ENCODE measurements at places on chromosomes 6 and 20.

DNA sequence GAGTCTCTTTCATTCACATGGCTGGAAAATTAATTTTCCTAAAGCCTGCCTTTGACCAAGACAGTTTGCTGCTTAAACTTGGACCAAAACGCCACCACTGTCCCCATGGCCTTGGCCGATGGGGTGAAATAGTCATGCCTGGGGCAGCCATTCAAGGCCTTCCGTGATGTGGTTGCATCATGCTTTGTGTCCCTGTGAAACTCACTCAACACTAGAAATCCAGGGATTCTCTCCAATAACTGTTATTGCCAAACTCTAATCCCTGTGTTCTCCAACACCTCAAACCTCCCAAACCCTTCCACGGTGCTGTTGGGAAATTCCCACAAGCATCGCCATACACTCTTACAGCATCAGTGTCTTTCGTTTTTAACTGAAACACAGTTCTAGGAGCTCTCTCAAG is 1.4 kb upstream of the TXNDC5 start:
- DNase-seq, result no peak

- DNase-seq, result no peak
Observed at GRCh38 chr6:158648682-158649131, 1.1 kb upstream of the SYTL3 start.

DNA sequence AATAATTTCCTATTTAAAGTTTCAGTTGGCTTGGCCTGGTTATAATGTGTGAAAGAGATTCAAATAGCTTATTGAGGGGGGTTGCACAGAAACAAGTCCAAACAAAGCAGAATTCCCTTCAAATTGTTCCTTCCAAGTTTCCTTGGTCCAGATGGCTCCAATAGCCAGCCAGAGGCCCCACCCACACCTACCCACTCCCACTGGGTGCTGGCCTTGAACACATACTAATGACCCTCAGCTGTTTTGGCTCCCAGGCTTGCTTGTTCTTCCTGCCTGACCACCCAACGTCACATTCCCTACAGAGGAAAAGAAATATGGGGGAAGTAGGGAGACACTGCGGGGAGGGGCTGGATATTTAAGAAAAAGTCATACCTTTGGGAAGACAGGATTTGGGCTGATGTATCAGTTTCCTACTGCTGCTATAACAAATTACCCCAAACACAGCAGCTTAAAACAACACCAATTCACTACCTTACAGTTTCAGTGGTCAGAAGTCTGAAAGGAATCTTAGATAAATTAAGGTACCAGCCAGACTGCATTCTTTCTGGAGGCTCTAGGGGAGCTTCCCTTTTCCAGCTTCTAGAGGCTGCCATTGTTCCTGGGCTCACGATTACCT is 95.7 kb downstream of the COL21A1 start:
- no peak for DNase-seq

GRCh38 chr20:7285918-7286556 is 518.6 kb downstream of the BMP2 start:
- DNase-seq, result no peak

- DNase-seq, result no peak
Observed at GRCh38 chr6:168524571-168525001, 83.6 kb downstream of the SMOC2 start.

DNA sequence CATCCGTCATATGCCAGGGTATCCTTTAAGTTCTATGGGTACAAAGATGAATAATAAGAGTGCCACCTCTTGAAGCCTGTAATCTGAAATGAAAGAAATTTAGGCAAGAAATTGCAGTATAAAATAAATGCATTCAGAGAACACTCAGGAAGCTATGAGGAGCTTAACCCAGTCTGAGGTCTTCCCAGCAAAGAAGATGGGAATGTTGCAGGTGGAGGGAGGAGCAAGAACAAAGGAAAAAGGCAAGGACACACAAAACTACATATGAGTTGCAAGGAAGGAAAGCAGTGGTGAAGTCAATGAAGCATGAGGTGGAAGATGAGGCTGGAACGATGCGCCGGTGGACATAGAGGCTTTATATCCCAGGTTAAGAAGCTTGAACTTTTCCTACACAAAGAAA is 67.0 kb upstream of the DST start:
- DNase-seq, result no peak

- no peak for DNase-seq
Observed at GRCh38 chr20:32234135-32234808, 26.6 kb downstream of the POFUT1 start.

DNA sequence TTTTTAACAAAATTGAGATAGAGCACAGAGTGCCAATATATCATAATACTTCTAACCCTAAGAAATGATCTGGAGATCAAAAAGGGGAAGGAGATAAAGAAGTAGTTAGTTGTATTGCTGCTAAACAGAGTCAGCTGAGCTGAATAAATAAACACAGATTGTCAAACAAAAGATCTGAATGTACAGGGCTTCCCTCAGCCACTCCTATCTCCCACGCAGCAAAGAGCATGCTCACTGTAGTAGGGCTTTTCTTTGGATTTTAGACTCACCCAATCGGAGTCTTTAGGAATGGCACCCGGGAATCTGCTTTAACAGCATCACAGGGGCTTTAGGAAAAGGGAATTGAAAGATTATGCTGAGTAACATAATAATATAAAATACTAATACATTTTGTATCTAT is 222.2 kb upstream of the STXBP5 start:
- DNase-seq, result no peak

DNA sequence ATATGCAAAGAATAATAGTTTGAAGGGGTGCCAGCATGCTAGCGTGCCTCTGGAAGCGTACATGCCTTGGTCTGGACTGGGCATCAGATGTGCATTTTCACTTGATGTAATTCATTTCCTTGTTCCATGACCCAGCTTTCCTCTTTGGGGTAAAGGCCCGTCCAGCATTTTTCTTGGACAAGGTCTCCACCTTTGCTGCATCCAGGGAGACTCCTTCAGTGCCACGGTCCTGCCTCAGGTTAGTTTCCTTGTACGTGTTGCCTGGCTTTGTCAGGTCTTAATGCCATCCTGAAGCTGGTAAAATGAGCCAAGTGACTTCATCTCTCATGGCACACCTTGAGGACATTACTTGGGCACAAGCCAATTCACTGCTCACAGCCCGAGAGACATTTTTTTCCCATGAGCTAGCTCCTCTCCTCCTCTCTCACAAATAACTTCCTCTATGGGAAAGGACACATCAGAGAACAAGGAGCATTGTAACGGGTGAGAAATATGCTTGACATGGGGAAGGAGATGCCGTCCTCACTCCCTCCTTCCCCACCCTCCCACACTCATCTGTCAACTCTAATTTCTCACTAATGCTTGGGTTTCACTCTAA is 23.9 kb downstream of the EDN1 start:
- no peak for DNase-seq

DNA sequence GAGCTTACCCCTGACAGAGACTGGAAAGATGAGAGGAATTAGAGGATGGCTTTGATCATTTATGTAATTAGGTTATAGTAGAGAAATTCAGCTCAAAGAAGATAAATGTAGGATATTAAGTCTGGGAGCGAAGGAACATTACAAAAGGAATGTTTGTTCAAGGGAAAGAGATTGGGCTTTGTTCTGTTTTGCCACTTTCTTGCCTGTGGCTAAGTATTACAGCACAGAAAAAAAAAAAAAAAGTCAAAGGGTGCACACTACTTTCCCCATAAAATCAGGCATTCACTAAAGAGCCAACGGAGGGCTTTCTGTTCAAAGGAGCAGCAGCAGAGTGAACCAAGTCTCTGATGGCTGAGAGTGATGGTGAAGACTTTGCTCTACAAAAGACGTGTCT is 5.0 kb upstream of the HDDC2 start:
- DNase-seq, result no peak

DNA sequence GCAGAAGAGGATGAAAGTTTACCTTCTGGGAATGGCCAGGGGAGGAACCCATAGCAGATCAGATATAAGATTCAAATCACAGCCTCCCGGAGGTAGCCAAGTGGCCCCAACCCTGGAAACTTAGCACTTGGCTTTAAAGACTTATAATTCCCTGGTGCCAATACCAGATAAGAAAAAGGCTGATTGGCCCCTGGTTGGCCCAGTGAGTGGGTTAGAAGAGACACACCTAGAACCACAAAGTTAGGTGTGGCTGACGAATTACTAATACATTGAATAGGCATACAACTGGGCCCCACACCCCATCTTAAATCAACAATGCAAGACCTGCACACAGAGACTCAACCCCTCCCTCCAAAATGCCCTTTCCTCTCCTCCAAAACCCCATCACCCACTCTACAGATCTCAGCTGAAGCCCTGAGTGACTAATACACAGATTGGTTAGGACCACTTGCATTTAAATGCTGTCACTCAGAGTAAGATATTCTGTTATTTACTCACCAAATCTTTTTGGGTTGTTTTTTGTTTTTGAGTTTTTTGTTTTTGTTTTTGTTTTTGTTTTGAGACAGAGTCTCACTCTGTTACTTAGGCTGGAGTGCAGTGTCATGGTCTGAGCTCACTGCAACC is 315.4 kb upstream of the JARID2 start:
- no peak for DNase-seq

- DNase-seq, result no peak
Observed at GRCh38 chr6:70241991-70242420, 60.9 kb downstream of the COL9A1 start.

- no peak for DNase-seq
Observed at GRCh38 chr6:105483492-105483891, 80.6 kb upstream of the PREP start.

GRCh38 chr6:118724211-118724610 is 72.8 kb upstream of the CEP85L start:
- no peak for DNase-seq

- DNase-seq, result no peak
Observed at GRCh38 chr6:1612974-1613306, 3.2 kb downstream of the FOXC1 start.

DNA sequence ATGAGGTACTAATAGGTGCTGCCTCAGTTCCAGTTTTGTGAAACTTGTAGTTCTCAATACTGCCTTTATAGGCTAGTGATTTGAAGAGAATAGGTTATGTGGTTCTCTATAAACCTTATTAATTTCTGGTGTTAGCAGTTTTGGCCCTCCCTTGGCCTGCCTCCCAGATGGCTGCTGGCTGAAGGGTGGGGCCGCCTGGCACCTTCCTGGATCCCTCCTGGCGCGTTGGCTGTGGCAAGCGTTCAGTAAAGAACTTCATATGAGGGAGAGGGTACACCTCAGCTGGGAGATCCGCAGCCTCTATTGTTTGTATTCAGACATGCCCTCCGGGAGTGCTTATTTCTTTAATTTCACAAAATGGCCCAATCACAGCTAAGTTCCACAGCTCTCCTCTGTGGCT is 51.9 kb downstream of the FAM120B start:
- DNase-seq, result no peak

- DNase-seq, result peak; percentile 75
Observed at GRCh38 chr6:11710311-11710761, 68.3 kb downstream of the ADTRP start.

- no peak for DNase-seq
Observed at GRCh38 chr20:49775229-49775693, 37.4 kb upstream of the SLC9A8 start.

DNA sequence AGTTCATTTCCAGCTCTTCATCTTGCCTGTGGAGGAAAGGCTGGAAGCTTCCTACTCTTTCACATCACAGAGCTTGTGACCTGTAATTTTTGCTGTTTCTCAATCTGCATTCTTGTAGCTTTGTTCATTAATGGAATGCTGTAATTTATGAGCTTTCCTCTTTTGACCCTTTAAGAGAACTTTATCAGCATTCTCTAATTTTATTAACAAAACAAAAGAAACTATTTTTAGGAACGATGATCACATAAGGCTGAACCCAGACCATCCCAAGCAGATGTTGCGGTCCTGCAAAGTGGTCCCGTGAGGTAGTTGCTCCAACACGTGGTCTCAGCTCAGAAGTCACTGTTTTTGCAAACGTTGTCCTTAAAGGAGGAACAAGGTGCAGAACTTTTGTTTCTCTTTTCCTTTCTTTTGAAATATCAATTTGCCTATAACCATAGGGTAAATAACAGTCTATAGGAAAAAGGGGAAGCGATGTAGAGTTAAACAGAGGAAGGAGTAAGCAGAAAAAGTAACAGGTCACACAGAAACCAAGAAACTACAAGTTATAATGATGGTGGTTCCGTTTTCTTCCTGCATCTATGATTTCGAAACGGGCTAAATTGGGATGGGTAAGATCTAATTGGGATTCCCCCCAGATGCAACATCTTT is 121.3 kb upstream of the PHACTR1 start:
- no peak for DNase-seq

DNA sequence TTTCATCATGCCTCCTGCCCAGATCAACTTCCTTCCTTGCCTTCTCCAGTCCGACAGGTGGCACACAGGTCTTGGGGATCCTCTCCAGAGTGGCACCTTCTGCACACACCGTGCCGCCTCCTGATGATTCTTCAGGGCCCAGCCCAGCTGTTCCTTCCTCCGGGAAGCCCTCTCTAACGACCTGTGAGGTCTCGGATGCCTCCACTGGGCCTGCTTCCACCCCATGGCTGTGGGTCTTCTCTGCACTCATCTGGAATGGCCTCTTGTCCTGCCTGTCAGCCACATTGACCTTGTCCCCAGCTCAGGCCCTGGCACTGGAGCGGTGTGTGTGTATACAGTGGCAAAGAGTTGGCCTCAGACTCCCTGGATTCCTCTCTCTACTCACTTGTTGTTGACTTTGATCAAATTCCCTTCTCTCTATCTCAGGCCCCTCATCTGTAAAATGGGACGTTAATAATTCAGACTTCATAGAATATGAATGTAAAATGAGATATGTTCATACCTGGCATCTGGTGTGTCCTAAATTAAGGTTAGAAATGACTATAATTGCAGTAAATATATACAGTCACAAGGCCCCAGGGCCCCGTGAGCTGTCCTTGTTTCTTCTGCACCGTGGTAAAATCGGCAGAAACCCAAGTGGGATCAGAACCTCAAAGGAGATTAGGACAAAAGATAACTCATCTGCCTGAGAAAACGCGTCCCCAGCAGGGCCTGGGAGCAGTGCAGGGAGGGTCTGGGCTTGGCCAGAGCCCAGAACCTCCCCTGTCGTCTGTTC is 1.5 kb downstream of the FAM210B start:
- no peak for DNase-seq

DNA sequence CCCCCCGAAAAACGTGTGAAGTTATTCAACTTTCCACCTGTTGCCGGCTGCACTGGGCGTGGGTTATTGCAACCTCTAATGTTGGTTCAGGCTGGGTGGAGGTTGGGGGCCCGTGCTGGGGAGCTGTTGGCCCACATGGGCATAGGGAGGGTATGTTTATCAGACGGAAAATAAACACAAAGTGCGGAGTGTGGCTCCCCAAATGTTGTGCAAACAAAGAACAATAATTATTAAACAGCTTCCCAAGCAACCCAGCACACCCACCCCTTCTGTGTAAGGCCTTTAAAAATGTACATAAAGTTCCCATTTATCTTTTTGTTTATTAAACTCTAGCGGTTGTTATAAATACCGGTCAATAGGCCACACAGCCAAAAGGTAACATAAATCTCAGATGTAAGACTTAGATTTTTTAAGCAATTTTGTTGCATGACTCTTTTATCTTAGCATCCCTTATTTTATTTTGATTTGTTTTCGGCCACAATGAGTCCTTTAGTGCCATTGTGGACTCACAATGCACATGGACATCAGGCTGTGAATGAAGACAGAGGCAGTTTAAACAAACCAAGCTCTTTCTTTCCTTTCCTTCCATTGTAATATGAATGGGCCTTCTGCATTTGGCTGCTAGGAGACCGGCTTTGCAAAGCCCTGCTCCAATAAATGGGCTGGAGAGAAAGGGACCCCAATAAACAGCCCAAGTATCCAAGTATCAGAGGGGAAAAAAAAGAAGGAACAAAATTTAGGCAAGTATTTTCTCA is 6.9 kb upstream of the DLL1 start:
- no peak for DNase-seq

- no peak for DNase-seq
Observed at GRCh38 chr20:12372557-12372956, 454.9 kb downstream of the BTBD3 start.

GRCh38 chr6:24357336-24358218 is at the start of gene DCDC2:
Gene DCDC2, minus strand, starts transcription at chr6:24358059. Its CDS starts 309 bp downstream, at chr6:24357750.
- DNase-seq, result peak; percentile 36

All from CD4-positive, alpha-beta T cell treated with Interleukin-6 at 100 ng/mL for 8 hours (primary cell).